Activated CD8-positive, alpha-beta memory T cell treated with anti-CD3 and anti-CD28 coated beads, Interleukin-2, amount 50 U/mL, for 4 hours (primary cell): ENCODE measurements at places on chromosomes 2 and 18.

DNA sequence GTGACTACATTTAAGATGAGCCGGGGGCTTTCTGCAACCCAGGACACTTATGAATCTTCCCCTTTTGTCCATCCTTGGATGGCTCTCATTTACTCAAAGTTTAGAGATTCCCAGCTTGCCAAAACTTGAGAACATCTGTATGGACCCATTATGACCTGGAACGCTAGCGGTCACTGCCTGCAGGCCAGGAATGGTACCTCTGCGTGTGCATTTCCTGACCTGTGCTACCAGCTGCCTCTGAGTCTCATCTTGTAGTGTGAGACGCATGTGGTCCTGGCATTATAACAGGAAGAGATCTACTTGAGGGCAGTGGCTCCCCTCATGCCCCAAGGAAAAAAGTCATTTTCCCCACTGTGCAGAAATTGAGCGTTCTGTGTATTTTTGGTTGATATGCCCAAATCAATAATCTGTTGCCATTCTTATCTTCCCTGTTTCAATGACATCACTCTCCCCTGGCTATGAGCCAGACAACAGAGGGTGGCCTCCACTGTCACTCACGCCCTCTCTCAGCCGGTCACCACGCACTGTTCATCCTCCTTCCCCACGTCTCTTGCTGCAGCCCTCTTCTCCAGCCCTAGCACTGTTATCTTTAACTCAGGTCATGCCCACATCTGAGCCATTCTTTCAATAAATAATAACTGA lies 28.5 kb upstream of the NPAS2 start:
- no peak for DNase-seq

DNA sequence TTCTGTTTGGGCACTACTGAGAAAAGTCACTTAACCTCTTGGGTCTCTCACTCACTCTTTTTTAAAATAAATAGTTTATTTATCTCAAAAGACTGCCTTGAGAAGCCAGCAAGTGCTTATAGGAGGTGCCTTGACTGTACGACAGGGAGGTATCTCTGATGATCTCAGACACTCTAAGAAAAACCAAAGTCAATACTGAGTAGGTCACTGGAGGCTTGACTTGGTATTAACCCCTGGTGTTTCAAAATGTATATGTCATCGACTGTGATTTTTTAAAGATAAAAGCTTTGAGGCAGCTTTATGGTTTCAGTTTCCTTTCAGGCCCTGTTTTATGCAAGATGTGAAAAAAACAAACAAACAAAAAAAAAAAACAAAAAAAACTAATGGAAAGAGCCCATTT lies 33.7 kb downstream of the MREG start:
- DNase-seq: no peak

- DNase-seq: no peak
Measured at GRCh38 chr2:239406316-239406995, 5.6 kb upstream of the HDAC4 start.

DNA sequence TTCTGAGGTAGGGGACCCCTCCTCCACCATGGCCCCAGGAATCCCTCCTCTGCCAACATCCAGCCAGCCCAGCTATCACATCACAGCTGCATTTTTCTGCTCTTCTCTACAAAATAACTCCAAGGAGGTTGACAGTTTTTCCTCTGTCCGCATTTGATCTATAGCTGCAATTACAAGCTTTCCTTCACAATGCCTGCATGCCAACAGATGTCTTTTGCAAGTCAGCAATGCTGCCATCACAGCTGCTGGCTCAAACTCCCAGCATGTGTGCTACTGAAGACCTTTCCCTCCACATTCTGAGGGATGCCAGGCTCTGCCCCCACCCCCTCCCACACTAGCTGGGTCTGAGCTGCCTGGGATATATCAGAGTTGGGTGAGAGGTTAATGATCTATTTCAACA lies 51.7 kb downstream of the MCFD2 start:
- no peak for DNase-seq
